GM06990 (cell line): ENCODE measurements at places on chromosomes 11 and 22.

- no peak for DNase-seq
These were observed 525.5 kb downstream of the SOX6 start for GRCh38 chr11:15830741-15831428.

- no peak for DNase-seq
These were observed 407.1 kb upstream of the LRRC4C start for GRCh38 chr11:41866525-41866924.

DNA sequence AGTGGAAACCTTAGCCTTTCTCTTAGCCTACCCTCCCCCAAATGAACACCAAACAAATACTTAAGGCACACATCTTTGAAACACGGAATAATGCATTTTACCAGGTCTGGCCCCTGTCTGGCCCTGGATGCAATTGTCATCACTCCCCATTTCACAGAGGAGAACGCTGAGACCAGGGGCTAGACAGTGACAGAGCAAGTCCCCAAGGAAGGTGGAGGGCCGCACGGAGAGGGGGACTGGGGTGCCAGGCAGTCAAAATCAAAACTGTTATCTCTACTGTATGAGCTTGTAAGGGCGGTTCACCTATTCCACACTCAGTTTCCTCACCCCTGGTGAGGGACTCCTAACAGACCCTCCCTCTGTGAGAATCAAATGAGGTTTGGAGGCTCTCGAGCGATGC is 414.2 kb downstream of the SOX6 start:
- DNase-seq: no peak

DNA sequence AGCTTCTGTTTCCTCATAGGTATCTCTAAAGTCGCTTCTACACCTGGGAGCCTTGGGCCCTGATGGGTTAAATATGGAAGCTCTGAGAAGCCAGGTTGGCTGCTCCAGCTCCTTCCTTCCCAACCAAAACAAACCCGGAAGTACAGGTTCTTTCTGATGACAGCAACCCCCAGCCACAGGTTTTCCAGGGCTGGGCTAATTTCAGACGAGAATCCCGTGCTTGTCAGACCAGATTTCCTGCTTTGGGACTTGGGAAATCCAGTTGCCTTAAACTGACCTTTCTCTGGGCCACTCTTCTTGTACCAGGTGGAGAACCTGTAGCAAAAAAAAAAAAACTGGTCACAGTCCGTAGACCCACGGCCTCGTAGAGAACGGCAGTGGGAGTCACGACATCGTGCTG is 51.9 kb downstream of the RBX1 start:
- DNase-seq: no peak

- peak; percentile 79 for DNase-seq
These were observed 107.1 kb downstream of the GAB2 start for GRCh38 chr11:78310500-78310909.

DNA sequence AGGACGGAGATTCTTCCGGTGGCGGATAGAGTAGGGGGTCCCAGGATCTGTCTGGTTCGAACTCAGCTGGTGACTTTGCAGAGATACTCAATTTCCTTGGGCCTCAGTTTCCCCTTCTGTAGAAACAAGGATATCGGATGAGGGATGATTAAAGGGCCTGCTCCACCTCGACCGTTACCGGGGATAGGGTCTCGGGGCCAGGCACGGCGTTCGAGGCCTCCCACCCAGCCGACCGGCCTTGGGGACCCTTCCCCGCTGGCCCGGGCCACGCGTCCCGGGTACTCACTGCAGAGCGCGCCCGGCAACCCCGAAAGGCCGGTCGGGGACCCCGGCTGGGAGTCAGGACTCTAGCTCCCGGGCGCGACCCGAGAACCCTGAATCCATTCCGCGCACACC is 321 bp downstream of the RHBDD3 start:
- DNase-seq: no peak

DNA sequence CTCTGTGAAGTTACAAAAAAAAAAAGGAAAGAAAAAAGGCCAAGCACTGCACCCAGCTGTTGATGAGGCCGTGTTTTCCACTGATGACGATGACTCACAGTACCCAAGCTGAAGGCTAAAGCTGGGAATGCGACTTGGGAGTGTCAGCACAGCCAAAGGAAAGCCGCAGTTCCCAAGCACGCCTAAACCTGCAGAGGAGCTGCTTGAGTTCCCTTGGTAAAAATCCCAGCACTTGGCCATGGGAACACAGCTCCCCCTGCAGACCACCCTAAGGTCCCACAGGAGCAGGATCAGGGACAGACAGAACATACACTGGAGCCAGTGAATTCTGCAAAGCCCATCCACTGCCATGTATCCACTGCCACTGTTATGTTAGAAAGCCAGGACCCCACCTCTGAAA is 39.9 kb downstream of the SERGEF start:
- no peak for DNase-seq

DNA sequence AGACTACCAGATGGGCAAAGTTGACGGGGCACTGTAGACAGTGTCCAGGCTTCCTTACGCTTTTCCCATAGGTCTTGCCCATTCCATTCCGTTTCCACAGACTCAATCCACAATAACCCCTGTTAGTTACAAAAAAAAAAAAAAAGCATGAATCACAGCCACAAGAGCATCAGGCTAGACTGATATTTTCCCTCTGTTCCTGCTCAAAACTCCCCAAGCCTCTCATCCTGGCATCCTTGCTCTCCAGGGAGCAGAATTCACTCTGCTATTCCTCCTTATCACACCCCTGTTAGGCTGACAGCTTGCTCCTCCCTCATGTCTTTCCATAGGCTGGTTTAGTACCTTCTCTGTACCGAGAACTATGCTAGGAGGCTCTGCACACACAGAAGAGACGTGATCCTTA is 42.2 kb downstream of the TMEM123 start:
- no peak for DNase-seq

- no peak for DNase-seq
These were observed 1078.6 kb downstream of the LRRC4C start for GRCh38 chr11:40380835-40381234.

- DNase-seq: no peak
These were observed 9.4 kb upstream of the NAV2 start for GRCh38 chr11:19703211-19703610.

DNA sequence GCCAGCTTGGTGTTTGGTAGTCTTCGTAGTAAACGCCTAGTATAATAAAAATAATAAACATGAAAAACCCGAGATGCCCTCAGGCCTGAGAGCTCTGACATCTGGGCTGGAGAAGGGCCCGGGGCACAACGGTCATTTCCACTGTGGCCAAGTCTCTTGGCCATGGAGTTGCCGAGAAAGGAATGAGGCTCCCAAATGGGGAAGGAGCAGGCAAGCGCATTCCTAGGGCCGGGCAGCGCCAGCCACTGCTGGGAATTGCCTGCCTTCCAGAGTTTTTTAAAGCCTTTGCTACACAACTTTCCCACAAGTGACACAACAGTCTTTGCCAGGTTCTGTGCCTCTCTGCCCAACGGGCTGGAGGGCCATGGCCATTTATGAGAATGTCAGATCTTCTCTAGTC is 103.4 kb downstream of the NAV2 start:
- no peak for DNase-seq

GRCh38 chr22:43528601-43529360 is 117.0 kb downstream of the MPPED1 start:
- no peak for DNase-seq

GRCh38 chr22:26974914-26975803 is 317.8 kb downstream of the MIAT start:
- no peak for DNase-seq

DNA sequence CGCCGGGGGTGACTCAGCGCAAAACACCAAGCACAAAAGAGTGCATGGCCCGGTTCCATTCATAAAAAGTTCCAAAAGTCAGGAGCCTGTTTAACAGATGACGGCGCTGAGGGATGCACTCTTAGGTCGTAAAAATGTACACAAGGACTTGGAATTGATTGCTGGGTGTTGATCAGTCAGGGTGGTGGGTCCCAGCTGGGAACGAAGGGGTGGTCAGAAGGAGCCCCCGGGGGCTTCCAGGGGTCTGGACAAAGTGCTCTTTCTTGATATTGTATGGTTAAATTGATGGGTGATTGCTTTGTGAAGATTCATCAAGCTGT is 20.7 kb downstream of the IFITM10 start:
- no peak for DNase-seq

DNA sequence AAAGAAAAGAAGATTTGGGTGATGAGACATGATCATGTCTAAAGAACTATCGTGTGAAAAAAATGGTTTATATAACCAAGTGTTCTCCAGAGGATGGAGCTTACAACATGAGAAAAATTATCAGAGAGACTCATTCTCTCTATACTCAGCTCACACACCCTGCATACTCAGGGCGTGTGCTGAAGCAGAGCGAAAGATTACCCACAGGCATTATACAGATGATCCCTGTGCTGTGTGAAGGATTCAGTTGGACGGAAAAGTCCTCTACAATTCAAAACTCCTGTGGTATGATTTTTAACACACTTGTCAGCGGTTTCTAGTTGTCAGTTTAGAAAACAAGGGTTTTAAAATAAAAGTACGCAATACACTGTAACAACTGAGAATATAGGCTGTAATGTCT is 267.3 kb downstream of the DLG2 start:
- no peak for DNase-seq

DNA sequence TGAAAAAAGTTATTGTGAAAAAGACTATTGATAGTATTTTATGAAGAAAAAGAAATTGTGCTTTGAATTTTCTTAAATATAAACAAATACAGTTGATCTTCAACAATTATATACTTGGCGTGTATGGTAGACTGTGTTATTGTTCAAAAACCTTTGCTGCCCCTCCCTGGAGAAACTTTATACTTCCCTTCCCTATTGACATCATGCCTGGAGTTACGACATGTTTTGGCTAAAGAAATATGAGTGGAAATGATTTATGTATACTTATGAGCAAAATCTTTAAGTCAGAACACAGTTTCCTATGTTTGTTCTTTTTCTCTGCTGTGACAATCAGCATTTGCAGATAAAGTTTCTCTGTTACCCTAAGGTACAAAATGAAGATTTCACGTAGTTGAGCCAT is 243.8 kb downstream of the TMEM135 start:
- DNase-seq: no peak

DNA sequence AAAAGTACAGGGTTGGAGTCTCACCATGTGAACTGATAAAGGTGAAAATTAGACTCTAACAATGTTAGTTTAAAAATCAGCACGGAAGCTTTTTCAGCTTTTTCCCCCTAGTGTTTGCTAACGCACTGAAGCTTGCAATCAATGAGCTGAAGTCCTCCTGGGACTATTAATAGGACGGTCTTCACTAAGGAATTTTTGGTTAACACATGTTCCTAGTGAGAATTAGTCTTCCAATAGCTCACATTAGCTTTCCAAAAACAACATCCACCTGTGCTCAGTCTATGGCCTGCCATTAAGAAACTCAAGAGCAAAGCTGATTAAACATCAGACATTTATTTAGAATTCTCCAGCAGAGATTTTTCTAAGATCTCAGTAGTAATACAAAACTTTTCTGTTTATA is 26.7 kb upstream of the DDI1 start:
- no peak for DNase-seq

DNA sequence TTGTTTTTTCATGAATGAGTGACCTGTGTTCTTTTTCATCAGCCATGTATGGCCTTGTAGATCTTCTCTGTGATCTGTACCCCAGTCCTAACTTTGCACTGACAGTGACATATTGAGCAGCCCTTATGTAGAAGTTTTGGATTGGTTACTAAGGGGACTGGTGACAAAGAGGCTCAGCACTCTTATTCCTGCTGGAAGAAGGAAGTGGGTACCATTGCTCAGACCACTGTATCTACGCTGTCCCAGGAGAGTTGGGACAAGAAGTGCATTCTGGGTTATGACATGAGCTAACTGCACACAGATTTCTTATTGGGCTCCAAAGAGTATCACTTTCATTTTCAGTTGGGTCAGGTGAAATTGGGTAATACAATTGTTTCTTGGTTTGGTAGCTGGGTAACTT is 107.8 kb upstream of the RASSF10 start:
- DNase-seq: no peak

GRCh38 chr11:111793863-111794262 is 27.7 kb upstream of the PPP2R1B start:
- no peak for DNase-seq

DNA sequence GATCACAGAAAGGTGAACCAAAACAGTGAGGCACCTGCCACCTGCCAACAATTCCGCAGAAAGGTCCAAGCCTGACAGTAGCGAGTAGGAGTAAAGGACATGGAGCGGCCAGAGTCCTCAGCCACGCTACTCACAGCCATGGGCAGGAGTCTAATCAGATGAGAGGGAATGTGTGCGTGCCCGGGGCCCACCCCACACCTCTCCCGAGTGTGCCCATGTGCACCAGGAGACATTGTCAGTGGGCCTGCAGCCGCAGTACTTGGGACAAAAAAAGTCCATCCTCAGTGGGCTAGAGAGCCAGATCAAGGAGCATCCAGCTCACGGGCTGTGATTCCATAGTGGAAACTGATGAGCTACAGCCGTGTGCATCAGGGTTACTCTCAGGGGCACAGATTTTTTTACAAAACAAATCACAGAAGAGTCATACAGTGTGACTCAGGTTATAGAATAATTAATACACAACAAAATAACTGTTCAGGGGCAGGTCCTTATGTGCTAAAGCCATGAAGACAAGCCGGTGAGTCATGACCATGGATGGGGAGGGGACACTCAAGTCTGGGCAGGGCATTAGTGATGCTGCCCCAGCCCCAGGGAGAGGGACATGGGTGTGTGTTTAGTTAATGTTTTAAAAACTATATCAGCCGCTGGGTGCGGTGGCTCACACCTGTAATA is 12.0 kb downstream of the SART1 start:
- DNase-seq: no peak

GRCh38 chr11:43556612-43557375 is 123.7 kb upstream of the HSD17B12 start:
- DNase-seq: no peak

DNA sequence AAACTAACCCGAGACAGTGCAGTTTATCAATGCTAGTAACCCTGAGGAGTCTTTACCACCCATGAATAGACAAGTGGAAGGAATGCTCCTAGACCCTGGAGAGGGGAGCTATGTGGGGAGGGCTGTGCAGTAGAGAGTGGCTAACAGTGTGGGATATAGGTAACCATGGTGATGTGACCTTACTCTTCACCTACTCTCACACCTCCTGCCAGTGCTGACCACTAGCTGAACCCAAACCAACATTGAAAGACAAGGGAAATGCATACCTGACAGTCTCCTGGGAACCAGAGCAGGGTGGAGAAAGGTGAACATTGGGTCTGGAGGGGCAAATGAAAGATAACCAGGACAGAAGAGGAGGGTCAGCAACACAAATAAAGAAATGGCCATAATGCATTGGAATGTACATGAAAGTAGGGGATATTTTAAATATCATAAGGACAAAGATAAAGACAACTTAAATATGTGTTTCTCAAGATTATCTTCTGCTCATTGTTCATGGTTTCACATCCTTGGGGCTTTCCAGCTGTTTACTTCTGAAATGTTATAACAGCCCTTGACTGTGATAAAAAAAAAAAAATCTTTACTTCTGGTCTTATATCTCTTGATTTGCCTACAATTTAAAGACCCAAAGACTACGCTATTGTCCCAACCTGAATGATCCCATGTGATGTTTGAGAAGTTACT is 983.3 kb upstream of the TENM4 start:
- no peak for DNase-seq
